Common myeloid progenitor, CD34-positive (primary cell): ENCODE measurements at places on chromosomes 6 and 20.

DNA sequence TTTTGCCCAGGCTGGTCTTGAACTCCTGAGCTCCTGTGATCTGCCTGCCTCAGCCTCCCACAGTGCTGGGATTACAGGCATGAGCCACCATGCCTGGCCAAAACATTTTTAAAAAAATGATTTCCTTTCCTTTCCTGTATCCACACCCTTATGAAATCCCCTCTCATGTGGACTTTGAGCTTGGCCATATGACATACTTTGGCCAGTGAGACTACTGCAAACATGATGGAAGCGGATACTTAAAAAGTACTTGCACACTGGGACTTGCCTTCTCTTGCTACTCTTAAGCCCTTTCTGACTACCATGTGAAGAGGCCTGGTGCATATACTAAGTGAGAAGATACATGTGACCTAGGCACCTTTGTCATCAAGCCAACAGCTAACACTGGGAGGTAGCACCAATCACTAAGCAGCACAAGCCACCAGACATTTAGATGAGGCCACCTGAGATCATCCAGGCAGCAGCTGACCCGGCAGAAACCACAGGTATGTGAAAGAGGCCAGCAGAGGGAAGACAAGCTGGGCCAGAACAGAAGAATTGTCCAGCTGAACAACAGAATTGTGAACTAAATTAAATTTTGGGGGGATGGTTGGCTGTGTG lies 78.5 kb upstream of the HDAC2 start:
- DNase-seq = no peak

DNA sequence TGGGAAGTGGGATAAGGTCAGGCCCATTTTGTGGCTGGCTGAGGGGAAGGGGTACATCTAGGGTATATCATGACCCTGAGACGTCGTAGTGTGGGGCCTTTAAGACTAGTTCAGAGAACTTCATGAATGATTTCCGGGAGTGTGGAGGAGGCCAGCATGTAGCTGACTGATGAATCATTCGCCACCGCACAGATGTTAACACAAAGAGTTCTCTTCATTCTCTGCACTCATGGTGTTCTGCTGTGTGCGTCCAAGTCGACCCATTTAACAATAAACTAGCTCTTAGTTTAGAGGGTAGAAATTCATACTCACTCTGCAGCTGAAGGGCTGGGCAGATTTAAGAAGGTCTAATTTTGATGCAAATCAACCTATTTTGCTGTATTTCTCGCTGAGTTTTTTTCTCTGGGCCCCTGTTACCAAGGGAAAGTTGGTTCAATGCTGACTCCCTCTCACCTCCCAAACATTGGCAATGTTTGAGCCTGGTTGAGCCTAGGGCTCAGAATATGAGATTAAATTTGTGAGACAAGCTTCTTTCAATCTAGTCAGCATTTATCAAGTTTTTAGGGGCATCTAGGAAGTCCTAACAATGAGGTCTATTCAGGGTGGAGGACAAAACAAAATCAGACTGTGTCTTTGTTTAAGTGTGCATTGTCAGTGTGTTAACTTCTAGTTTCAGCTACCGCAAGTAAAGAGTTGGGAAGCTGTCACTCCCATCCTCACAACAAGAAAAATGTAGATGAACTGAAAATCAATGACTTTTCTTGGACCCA lies 106.8 kb upstream of the CBLN4 start:
- no peak for DNase-seq

- DNase-seq = no peak
Observed at GRCh38 chr6:96656567-96656966, 93.6 kb downstream of the FHL5 start.

- DNase-seq = no peak
Observed at GRCh38 chr6:145279993-145280392, 455.3 kb downstream of the EPM2A start.

DNA sequence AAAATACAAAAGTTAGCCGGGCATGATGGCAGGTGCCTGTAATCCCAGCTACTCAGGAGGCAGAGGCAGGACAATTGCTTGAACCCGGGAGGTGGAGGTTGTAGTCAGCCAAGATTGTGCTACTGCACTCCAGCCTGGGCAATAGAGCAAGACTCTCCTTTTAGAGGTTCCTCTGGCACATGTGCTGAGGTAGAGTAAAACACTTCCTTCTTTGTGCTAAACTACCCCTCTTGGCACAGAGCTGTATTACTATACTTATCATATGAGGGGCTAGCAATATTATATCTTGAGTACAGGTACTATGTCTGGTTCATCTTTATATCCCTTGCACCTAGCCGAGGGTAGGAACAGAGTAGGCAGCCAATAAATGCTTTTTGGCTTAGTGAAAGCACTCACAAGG lies 40.2 kb upstream of the SAMHD1 start:
- DNase-seq = no peak

DNA sequence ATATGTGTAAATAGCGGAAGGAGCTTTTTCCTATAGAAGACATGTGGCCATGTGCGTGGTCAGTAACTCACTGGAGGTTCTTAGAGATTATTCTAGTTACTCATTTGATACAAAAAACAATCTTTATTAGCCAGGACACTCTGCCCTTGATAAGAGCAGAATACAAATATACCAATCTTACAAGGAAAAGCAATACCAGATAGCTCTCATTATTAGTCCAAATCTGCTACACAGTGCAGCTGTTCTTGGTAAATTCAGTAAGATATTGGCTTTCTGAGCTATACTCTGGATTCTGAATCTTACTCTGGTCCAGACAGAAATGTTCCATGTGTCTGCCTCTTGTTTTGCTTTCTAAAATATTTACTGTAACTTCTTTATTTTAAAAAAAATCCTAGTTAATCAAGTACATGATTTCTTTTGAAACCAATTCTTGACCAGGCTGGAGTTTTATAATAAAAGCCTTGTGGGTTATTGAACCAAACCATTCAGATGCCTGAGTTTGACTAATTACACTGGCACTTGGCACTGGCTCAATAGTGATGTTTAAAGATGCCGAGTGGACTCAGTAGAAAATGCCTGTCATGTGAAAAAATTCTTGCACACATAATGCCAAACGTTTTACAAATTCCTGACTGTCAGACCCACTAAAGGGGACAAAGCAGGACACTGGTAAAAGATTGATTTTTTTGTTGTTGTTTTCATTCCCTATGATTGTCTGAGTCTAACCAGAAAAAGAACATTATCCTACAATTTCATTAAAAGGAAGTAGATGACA lies 242.8 kb upstream of the TCF21 start:
- no peak for DNase-seq

DNA sequence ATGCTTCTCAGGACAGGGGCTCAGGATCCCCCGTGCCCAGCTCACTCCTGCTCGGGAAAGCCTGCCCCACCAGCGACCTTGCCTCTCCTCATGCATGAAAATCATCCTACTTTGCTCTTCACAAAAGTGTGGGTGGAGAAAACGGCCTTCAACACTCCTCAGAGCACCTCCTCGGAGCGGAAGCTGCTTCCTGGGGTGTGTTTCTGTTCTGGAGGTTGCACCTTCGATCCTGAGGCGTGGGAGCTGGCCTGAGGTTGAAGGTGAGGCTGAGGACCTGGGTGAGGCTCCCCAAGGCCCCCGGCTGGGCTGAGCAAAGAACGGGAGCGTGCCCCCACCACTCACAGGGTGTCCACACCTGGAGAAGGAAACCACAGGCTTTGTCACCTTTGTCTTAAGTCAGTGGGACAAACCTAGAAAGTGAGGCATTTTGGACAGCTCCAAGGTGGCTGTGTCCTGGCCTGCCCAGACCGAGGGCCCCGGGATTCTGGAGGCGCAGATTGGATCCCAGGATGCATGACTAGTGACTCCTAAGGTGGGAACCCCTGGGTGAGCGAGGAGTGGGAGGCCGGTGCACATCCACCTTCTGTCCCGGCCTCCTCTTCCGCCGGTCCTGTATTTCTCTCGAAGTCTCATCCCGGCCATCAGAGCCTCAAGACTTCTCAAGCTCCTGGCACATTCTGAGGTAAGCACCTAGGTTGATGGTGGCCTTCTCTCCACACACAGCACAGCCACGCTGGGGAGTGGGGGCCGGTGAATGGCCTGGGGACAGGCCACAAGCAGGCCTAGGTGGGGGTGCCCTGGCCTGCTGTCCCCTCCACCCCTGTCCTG lies 104.7 kb downstream of the TMEM242 start:
- DNase-seq = no peak

GRCh38 chr6:126112171-126112632 lies 125.9 kb downstream of the TRMT11 start:
- DNase-seq = peak; percentile 51

- no peak for DNase-seq
Observed at GRCh38 chr6:149783551-149783950, 34.0 kb downstream of the PCMT1 start.

- DNase-seq = no peak
Observed at GRCh38 chr6:112439010-112439409, 91.9 kb downstream of the RFPL4B start.

- DNase-seq = no peak
Observed at GRCh38 chr20:37162646-37163045, 16.5 kb upstream of the RPN2 start.

DNA sequence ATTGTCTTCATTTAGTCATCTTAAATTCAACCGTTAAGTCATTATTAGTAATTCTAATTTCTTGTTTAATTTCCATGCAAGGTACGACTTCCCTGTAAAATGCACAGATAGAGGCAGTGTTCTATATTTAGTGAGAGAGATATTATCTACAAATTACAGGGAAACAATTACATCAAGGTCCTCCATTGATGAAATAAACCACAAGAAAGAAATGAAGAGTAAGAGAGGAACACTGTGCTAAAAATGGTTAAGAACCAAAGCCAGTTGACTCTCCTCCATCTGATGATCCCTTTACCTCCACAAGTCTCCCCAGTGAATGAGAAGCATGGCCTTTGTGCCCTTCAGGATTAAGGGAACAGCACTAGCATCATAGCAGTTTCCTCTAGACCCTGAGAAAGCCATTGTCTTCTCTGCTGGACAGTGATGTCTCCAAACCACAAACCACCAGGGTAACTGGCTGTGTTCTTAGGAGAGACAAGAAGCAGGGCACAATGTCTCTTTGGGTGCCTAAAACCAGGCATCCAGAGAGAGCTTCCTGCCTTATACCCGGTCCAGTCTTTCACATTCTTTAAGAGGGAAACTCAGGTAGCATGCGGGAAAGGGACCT lies 38.1 kb downstream of the IRF4 start:
- no peak for DNase-seq

DNA sequence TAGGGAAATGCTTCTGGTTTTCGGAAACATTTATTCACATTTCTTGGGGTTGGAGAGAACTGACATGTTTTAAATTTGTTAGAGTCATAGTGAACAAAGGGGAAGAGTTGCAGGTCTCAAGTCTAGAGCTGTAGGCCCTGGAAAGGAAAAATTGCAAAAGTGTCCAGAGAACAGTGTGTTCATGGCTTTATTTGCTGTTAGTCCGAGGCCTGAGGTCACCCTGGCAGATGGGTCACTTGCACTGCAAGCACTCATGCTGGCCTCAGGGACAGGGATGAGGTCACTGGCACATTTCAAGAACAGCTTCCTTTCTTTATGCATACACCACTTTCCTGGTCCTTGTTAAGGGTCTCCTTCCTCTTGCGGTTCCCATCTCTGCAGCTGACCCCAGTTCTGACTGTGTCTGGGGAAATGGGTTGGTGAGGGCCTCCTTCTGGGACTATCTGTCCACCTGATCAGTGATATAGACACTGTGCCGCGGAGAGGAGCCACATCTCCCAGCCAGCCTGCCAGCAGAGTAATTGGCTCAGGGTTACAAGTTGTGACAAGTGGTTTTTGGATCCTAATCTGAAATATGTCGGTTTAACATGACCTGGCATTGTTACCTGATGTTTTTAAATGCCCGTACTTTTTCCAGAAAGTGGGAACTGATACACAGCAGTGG lies 194.0 kb downstream of the EYA4 start:
- no peak for DNase-seq

DNA sequence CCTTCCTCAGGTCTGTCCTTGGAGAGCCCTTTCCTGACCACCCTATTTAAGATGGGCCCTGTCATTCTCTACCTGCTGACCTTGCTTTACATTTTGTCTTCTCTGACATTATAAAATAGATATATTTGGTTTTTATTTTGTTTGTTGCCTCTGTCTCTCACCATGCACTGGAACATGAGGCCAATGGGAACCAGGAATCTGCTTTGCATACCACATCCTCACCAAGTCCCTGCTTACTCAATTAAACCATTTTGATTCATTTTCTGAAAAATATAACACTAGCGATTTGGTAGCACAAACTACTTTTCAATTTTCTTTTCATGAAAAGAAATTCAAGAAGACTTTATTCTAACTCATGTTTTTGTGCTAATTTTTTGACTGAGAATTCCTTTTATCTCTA lies 32.8 kb upstream of the POPDC3 start:
- no peak for DNase-seq

DNA sequence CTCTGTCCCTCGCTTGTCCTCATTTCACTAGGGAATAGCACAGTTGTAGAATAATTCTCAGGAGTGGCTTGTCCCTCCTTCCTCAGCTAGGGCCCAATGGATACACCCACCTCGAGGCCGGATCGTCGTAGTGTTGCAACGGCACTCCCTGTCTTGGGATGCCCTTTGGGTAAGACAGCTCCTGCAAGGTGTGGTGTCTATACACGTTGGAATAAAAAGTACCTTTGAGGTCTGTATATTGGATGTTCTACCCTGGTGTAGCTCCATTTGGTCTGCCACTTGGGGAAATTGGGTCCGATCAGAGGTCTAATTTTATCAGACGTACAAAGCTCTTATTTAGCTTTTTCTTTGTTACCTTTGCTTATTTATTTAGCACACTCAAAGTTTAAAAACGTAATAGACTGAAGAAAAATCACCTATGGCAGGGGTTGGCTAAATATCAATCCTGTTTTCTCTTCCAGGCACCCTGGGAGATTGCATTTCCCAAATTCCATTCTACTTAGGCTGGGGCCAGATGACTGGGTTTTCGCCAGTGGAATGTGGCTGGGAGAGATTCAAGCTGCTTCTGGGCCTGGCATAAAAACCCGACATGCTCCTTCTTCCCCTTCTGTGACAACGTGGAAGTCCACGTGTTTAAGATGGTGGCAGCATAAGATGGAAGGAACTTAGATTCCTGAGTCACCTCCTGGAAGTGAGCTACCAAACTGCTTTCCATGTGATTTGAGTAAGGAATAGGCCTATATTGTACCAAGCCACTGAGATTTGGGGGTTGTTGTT lies 82.3 kb upstream of the CD83 start:
- no peak for DNase-seq

- no peak for DNase-seq
Observed at GRCh38 chr6:131819572-131820124, 11.8 kb downstream of the ENPP1 start.

GRCh38 chr20:24657878-24658620 lies 188.6 kb downstream of the SYNDIG1 start:
- no peak for DNase-seq
